ENCODE measurements at places on chromosomes 16 and 17.

- no peak for DNase-seq
Observed at GRCh38 chr16:67268136-67268579, 11.2 kb upstream of the PLEKHG4 start.

DNA sequence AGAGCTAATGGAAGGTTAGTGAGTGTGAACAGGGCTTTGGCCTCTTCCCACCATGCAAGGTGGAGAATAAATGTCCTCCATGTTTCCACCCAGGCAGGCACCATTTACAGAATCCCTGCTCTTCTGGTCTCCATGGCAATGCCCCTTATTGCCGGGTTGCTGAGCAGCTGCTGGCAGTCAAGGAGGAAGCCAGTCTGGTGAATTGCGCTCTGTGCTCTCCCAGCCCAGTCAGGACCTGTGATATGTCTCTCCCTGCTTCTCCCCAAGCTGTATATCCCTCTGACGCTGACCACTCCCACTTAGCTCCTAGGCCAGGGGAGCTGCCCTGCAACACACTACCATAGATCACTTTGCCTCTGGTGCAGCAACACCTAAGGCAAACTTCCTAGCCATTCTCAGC is 402.1 kb upstream of the ERCC4 start:
- no peak for DNase-seq

DNA sequence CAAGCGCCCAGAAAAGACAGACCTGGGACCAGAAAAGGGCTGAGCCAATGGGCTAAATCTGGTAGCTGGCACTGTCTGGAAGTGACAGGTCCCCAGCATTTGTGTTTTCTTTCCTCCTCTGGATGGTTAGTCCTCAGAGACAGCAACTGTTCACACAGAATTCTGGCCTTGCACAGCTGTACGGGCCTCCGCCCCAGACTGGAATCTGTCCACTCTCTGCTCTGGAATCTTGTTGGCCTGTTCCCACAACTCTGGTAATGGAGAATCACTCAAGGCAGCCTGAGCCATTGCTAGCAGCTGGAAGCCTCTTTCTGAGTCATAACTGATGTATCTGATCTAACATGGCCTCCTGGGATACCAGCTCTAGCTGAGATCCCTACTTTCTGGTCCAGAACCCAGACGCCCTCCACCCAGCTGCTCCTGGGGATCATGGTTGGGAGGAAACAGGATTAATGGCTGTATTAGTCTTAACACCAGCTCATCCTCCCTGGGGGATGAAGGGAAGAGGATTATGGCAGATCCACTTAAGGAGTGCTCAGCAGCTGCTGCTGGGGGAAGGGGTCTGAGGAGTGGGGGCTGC is 9.1 kb downstream of the ZNF668 start:
- no peak for DNase-seq

- no peak for DNase-seq
Observed at GRCh38 chr17:10754109-10754508, 24.3 kb upstream of the TMEM220 start.

- DNase-seq: peak; percentile 40
Observed at GRCh38 chr16:50683689-50684374, 2.7 kb upstream of the SNX20 start.

GRCh38 chr17:28480799-28481571 is 7.5 kb downstream of the SLC13A2 start:
- DNase-seq: no peak

GRCh38 chr17:13931800-13932460 is 137.4 kb upstream of the COX10 start:
- no peak for DNase-seq
